ENCODE measurements at places on chromosomes 1 and 21.

DNA sequence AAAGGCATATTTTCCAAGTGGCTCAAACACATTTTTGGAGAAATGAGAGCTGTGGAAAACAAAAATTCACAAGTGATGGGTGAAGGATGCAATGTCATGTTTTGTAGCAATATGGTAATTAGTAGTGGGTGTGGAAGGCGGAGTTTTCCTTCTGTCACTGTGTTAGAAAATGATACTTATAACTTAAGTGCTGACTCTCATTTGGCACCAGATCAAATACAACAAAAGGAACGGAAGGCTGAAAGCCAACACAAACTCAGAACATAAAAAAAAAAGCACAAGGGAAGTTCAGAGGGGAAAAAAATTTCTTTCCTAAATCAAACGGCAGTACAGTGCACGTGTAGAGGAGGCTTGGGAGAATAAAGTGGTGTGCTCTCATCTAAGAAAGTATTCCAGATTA is at the start of gene TNFSF18:
Gene TNFSF18, minus strand, starts transcription at position 77 of the 400 bp plus-strand sequence. Its CDS starts 45 bp downstream, at position 32.
- no peak for DNase-seq

DNA sequence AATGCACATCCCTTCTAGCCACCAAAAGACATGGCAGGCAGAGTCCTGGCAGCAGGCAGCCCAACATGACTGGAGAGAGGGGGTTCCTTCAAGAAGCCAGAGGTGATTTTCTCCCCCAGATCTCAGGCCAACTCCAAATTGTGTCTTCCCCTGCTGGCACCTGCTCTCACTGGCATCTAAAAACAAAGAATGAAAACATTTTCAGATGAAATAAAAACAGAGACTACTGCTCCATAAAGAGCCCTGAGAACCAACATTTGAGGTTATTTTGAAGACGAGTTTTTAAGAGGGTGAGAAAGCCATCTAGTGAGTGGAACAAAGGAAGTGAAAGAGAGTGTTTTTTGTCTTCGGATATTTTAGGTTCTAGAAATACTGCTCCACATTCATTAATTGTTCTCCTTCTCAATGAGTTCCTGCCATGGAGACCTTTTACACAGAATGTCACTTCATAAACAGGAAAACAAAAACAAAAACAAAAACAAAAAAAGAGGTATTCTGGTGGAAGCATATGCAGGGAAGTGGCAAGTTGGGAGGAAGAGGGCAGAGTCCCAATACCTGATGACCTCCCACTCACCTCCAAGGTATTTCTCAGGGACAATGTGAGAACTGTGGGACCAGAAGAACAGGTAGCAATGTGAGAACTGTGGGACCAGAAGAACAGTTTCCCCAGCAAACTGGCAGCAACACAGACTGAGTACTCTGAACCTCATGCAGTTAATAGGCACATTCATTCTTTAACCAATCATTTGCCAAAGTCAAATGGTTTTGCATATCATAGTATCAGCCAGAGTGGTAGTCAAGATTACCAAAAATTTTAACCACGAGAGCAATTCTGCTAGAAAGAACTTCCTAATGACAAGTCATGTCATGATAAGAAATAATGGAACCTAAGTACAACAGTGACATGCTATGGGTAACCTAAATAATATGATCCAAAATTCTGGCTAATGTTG is 50.0 kb downstream of the KIAA0319L start:
- no peak for DNase-seq

DNA sequence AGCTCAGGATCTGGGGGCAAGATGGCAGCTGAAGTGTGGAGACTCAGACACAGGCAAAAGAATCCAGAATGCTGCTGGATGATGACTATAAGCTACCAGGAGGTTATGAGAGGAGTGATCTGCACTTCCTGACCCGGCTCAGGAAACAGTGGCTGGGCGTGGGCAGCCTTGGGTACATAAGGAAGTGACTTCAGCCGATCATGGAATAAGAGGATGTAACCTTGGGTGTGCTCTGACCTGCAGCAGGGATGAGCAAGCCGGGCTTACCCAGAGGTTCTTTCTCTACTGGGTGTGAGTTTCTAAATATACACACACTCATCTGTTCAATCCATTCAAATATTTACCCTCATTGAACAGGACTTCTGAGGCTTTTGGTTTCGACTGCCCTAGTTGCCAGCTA is 62.7 kb downstream of the CD34 start:
- DNase-seq, result no peak

- DNase-seq, result no peak
Measured at GRCh38 chr1:204611036-204611435, 74.5 kb downstream of the LRRN2 start.

DNA sequence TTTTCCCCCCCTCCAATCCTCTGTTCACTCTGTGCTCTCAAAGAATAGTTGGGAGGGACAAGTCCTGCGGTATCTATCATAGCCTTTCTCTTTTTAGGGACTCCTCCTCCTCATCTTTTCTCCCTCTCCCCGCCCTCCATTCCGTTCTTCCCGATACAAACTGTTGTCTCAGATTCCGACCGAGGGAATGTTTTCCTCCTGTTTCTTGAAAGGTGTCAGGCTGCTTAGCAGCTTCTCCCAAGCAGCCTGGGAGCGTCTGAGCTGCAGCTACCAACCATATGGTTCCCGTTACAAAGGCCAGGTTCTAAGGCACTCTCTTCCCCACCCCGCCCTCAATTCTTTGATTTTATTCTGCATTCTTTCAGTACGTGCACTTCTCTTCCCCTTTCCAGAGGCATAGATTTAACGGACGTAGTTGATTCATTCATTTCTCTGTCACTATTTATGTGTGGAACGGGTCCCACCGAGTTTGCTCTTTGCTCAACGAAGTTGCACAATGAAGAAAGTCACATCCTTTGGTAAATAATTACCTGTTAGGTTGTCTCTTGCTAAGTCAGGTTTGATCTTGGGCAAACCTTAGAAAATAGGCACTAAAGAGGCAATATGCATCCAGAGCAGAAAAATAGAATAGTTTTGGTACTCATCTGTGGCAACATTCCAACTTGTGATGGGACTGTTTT is 2.8 kb downstream of the ADGRL2 start:
- DNase-seq, result no peak

GRCh38 chr1:22471078-22471477 is 19.4 kb downstream of the ZBTB40 start:
- DNase-seq, result no peak

- DNase-seq, result no peak
Measured at GRCh38 chr1:57279909-57280666, 143.8 kb downstream of the DAB1 start.

GRCh38 chr21:25953659-25954058 is 216.9 kb downstream of the APP start:
- DNase-seq, result no peak

DNA sequence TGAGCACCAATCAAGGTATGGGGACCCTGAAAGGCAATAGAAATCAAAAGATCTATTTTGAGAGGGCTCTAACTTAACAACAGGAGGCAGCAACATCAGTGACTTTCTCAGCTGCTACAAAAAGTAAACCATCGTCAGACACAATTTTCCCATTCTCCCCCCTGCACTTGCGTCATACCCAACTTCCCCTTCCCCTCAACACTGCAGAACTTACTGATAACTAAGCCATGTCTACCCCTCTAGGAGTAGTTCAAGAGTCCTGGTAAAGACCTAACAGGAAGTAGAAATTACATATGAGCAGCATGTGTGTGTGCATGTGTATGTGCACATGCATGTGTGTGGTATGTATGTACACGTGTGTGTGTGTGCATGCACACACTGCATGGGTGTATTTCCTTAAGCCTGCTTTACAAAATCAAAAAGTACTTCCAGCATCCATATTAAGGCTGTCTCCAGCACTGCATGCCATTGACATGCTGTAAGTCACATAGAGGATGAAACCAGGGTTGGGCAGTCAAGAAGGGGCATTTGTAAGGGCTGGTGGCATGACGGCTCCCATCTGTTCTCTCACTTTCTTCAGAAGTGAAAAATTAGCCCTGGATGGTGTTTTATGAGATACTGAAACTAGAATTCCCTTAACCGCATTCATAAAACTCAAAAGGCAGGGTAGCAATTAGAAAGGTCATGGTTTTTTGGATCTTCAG is 460.1 kb upstream of the RUNX1 start:
- no peak for DNase-seq

GRCh38 chr1:216111842-216112241 is 311.4 kb downstream of the USH2A start:
- DNase-seq, result no peak

DNA sequence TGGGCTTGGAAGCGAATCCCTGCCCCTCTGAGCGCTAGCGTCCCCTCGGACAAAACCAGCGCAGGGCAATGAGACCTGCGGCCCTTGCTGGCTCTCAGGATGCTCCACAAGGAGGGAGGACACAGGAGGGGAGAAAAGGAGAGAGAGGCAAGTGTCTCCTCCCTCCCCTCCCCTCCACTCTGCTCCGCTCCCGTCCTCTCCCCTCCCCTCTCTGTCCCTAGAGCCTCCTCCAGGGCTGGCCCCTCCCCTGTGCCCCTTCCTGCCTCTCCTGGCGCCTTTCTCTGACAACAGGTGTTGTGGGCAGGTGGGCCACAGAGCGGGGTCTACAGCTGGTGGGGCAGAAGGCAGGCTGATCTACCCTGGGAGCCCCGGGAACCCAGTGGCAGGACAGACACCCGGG is 35.2 kb downstream of the TP73 start:
- no peak for DNase-seq

GRCh38 chr1:17557986-17558385 is 18.5 kb downstream of the ARHGEF10L start:
- no peak for DNase-seq

GRCh38 chr1:237527761-237528160 is 363.0 kb downstream of the ZP4 start:
- DNase-seq, result no peak

DNA sequence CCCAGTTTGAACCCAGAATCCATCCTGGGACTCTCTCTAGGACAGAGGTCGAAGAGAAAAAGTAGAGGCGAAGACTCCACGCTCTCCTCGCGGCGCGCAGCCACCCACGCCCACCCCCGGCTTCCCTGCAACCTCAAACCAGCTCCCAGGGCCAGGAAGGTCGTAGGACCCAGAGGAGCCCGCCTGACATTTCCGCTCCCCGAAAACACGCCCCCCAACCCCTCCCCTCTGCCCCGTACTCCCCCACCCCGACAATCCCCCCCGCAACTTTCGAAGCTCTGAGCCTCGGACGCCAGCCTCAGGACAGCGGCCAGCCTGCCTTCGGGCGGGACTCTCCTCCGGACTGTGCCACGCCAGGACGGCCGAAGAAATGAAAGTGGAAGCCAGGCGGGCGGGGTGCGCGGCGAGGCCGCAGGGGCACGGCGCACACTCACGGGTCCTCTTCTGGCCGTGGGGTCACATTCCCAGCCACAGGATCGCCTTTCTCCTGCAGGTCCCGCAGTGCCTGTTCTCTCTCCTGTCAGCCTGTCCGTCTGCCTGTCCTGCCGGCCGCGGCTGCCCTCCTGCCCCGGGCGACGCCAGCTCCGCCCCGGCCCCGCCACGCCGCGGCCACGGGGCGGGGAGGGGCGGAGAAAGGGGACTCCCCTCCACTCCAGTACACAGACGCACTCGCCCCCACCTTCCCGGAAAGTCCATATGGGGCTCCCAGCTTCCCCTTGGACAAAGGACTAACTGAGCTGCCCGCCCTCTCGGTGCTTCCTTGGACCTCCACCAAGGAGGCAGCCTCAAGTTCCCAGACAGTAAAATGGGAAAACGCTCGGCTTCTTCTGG is at the start of gene MOB3C:
Gene MOB3C, minus strand, starts transcription at position 535 of the 831 bp plus-strand sequence. CDS start 3,490 bp downstream, outside the sequence.
- peak; percentile 55 for DNase-seq

GRCh38 chr1:161902182-161902581 is 121.5 kb downstream of the OLFML2B start:
- DNase-seq, result no peak

DNA sequence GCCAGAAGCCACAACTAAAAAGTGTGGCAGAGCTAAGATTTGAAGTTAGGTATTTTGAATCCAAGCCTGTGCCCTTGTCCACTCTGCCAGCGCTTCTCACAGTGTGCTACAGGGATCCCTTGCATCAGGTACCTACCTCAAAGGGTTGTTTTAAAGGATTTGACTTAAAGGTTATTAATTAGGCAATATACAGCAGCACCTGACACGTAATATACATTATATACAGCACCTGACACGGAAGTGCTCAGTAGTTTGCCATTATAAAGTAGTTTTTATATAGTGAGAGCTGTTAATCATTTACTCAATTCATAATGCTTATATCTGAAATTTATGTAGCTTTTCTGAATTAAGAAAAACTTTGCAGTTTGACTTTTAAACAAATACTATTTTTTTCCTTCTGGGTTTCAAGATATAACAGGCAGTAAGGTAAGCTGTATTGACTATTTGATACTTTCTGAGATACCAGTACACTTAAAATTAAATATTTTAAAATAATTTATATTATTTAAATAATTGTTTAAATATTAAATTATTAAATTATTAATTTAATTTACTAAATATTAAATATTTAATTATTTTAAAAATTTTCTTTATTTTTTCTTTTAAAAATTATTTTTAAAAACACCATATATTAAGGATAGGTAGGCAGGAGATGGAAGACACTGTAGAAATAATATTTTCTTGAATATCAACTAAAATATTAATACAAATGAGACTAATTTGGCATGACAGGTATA is 33.3 kb downstream of the TSNAX start:
- DNase-seq, result no peak

DNA sequence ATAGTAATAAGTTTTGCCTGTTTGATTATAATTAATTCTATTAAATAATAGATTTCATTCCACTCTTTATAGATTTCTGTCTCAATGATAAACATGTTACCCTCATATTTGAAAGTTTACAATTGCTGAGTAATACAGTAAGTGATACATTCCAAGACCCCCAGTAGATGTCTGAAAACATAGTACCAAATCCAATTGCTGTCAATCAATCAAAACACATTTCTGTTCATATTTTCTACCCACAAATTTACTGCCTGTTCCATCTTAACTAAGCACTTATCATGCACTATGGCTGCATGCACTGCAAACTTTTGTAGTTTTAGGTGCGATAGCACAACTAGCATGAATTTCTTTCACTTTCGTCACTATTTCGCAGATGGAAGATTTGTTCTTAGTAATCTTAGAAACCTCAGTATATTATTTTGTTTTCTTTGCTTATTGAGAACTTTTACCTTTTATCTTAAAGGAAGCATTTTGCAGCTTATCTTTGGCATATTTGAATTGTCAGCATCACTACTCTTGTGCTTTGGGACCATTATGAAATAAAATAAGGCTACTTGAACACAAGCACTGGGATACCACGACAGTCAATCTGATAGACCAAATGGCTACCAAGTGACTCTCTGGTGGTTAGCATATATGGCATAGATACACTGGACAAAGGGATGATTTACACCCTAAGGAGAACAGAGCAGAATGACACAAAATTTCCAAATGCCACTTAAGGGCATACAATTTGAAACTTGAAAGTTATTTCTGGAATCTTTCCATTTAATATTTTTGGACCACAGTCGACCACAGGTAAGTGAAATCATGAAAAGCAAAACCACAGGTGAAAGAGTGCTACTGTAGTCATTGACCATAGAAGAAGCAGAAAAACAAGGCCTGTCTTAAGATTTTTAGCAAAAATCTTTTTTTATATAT is 67.6 kb downstream of the RGS13 start:
- no peak for DNase-seq
